ENCODE measurements at places on chromosomes 16 and 17.

- DNase-seq = no peak
Measured at GRCh38 chr17:82332669-82333278, 792 bp downstream of the SECTM1 start.

- no peak for DNase-seq
Measured at GRCh38 chr17:78337244-78338109, 22.4 kb downstream of the SOCS3 start.

- DNase-seq = no peak
Measured at GRCh38 chr16:50371936-50372595, 3.3 kb upstream of the BRD7 start.

DNA sequence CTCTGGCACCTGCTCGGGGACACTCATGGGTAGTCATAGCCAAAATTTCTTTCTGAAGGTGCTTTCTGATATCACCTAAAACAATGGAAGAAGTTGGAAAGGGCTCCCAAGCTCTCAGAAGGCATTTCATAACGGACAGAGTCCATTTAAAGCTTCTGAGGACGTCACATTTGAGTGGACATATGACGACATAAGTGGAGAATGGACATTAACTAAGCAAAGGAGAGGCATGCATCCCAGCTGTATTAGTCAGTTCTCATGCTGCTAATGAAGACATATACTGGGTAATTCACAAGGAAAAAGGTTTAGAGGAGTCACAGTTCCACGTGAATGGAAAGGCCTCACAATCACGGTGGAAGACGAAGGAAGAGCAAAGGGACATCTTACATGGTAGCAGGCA lies 260.2 kb upstream of the DYNLRB2 start:
- no peak for DNase-seq

GRCh38 chr17:81514739-81515529 lies 2.3 kb upstream of the ACTG1 start:
- no peak for DNase-seq

Data from glomerular endothelial cell (primary cell).